ENCODE measurements at places on chromosomes 4 and X.

- no peak for DNase-seq
Measured at GRCh38 chrX:39848243-39848642, 249.5 kb downstream of the BCOR start.

DNA sequence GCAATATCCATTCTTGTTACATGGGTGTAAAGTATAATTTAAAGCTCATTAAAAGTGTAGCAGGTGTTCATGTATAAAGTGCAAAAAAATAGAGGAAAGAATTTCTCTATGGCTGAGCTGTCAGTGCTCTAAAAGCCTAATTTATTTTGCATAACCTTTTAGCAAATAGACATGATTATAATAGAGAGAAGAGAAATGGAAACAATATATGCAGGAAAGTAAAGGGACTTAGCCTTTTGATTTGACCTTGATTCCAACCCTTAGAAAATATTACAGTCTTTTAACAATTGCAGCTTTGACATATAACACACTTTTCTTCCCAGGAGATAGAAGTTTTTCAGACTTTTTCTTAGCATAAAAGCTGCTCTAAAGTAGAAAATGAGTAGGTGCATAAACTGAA, 978.3 kb downstream of the PCDH18 start:
- no peak for DNase-seq

DNA sequence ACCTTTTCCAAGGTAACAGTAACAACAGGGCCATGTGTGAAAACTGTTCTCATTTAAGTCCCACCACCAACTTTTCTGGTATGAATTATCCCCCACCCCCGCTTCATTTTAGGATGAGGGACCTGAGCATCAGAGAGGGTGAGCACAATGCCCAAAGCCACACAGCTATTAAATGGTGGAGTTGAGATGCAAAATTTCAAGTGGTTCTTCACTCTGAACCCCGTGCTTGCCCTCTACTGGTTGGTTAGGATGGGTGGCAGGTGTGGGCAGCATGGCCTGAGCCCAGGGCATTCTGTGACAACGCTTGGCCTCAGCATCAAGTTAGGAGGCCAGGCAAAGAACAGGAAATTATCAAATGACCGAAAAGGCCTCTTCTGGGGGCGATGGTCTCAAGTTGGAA, 33.5 kb downstream of the MED28 start:
- no peak for DNase-seq

DNA sequence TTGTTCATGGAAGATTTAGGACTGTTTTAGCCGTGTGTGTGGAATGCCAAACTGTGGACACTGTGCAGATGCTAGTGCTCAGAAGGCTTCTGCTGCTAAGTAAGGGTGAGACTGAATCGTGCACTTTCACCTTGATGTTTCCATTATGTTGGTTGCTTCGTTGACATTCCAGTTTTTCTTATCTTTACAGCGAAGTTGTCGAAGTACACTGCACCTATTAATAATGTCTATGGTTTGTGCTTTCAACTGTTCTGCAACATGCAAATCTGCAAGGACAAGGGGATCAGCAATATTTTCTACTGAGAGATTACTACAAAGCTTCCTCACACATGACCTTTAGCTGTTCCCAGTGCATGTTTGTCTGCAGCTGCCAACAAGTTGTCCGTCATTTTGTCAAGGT, 67.7 kb downstream of the UGT2A3 start:
- DNase-seq: no peak

DNA sequence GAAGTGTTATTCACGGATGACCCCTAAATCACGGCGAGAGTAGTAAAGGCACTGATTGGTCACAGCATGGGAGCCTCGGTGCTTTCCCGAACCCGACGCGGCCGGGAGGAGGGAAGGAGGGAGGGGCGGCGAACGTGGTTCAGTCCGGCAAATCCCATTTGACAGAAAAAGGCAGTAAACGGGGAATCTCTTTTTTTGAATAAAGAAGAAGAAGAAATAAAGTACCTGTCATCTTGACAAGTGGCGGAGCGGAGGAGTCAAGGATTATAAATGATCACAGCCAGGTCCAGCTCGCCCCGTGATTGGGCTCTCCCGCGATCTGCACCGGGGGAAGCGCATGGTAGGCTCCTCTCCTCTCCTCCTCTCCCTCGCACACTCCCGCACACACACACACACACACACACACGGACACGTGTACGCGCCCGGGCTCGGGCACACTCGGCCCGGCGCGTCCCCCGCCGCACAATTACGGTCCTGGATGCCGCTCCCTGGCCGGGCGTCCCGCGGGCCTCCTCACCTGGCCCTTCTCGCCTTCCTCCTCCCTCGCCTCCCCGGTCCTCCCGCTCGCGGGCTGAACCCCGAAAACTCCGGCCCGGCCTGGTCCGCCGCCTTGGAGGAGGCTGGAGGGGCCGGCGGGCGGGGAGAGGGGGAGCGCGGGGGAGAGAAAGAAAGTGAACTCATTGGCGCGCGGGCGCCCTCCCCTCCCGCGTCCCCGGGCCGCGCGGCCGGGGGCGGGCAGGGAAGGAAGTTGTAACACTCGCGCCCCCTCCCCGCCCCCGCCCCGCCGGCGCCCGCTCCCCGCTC, 99.2 kb upstream of the TENM3 start:
- peak; percentile 53 for DNase-seq

- DNase-seq: no peak
Measured at GRCh38 chr4:83065266-83065665, 30.3 kb downstream of the COPS4 start.
